Gastroesophageal sphincter (tissue), 4 donors: ENCODE measurements at places on chromosomes 16 and 17.

DNA sequence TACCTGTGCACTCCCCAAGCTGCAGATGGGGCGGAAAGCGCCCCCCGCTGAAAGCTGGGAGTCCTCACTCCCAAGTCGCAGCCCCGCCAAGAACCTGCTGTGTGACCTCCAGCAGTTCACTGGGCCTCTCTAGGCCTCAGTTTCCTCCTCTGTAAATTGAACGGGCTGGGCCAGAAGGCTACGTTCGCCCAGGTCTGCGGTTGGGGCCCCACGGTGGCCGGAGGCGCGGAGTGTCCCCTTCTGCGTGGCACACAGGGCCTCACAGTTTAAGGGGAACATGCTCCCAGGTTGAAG is 628 bp downstream of the GALK1 start:
- no peak for ATAC-seq

DNA sequence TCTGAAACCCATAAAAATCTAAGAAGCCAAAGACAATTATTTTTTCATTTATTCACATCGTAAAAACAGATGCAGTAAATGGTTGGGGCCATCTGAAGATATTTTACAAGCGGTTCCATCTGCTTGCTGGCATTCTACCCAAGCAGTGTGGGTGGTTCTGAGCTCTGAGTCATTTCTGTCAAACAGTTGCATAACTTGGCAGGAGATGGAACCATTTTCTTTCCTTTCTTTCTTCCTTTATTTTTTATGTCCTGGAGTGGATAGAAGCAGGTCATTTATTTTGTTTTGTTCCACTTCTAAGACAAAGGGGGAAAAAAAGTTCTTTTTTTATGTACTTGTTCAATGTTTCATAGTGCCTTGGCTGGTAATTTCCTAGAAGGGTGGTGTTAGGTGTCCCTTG is 1151.9 kb upstream of the GOT2 start:
- ATAC-seq = peak; percentile 69

- no peak for ATAC-seq
Observed at GRCh38 chr16:68779891-68780290, 42.8 kb downstream of the CDH1 start.

DNA sequence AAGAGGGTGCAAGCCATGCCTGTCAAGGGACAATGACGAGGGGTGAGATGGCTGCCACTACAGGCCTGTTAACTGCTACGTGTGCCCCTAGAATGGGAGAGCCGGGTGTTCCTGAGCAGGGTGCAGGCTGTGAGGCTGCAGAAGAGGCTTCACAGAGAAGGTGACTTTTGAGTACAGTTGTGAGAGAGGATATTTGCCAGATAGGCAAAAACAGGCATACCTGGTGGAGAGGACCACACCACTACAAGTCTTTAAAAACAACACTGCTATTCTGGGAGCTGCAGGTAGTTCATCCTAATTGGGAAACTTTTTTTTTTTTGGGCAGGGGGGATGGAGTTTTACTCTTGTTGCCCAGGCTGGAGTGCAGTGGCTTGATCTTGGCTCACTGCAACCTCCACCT is 50.7 kb upstream of the ICAM2 start:
- ATAC-seq = no peak

DNA sequence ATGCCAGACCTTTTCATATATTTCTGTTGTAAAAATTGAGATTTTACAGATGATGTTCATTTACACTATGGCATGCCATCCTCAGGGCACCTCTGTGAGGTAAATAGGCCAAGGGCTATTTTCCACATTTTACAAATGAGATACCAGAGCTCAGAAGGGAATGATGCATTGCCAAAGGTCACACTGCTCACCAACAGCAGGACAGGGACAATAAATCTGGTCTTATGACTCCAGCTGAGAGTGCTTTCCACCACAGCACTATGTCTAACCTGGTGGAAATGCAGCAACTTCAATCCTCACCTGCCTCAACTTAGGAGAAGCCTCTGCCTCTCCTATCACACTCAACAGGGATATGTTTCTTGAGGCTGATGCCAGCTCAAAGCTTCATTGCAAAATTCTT is 40.6 kb downstream of the GRIN2A start:
- no peak for ATAC-seq

GRCh38 chr17:44350733-44351226 is 5.7 kb downstream of the GRN start:
- ATAC-seq = no peak

- ATAC-seq = no peak
Observed at GRCh38 chr17:40993839-40994238, at the start of gene KRTAP3-3. Gene KRTAP3-3, minus strand, starts transcription at chr17:40994164. Its CDS starts 67 bp downstream, at chr17:40994097.

DNA sequence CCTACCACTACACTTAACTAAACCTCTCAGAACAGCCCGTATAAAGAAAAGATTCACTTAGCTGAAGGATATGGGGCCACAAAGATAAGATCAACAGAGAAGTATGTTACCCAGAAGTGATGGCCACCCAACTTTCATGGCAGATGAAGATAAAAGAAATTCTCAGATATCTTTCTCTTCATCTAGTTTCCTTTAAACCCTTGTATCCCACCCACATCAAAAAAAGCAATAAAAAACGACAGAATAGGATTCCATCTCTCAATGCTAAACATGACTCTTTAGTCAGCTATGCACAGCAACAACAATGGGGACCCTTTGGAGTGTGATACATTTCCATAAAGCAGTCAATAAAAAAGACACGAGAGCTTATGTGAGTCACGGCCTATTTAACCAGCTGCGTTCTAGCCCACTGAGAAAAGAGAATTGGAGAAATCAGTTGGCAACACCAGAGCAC is 86.6 kb downstream of the SNX11 start:
- no peak for ATAC-seq

GRCh38 chr16:16093628-16094332 is 129.5 kb downstream of the ABCC6 start:
- ATAC-seq = peak; percentile 34

- ATAC-seq = no peak
Observed at GRCh38 chr16:11064851-11065250, 120.5 kb downstream of the CLEC16A start.

DNA sequence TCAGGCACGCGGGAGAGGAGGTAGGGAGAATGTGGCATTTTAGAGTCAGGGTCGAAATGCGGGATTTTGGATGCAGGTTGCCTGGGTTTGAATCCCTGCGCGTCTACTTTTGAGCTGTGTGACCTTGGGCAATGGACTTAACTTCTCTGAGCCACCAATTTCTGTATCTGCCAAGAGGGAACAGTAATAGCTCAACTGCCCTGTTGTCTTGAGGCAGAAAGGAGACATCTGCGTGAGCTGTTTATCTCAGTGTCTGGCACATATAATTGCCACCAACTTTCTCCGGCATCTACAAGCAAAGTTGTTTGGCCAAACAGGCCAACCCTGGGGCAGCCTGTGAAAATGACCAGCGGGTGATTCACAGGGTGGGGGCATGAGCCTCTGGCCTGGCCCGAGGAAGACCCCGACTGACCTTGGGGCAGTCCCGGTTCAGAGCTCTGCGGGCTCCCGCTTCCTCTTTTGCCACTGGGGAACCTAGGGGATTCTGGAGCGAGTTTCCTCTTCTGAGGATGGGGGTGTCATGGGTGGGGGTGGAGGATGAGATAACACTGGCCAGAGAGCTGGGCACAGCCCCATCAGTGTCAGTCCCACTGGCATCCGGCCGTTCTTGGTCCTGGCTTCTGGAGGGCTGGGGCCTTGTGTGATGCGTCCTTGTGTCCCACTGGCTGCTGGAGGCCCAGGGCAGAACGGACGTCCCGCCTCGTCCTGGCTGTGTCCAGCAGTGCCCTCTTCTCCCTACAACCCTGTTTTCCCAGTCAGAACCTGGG is 1.3 kb downstream of the SNN start:
- peak; percentile 16 for ATAC-seq

DNA sequence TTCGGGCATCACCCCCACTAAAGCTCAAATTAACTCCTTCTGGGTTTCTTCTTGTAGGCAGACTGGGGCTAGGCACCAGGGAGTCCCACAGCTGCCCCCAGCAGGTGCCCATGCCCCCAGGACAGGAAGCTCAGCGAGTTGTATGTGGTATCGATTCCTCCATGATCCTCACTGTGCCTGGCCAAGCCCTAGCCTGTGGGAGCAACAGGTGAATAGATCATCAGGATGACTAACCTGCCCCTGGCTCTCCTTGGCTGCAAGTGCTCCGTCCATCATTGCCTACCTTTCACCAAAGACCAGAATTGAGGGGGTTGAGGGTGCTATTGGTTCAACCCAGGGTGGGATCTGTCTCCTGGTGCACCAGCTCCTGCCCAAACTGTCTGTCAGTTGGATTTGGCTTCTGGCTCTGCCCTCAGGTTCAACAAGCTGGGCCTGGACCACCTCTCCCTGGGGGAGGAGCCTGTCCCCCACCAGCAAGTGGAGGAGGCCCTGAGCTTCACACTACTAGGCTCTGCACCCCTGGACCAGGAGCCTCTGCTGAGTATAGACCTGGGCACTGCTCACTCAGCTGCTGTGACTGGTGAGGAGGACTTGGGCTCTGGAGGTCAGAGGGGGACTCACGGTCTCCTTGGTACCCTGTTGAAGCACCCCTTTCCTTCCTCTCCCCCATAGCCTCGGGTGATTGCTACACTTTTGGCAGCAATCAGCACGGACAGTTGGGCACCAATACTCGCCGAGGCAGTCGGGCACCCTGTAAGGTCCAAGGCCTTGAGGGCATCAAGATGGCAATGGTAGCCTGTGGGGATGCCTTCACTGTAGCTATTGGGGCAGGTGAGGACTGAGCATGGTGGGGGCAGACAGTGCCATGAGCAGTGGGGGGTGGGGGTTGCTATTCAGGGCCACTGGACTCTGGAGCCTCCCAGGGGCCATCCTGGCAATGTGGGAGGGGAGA is 3.1 kb upstream of the TRAF4 start:
- ATAC-seq = no peak

- no peak for ATAC-seq
Observed at GRCh38 chr16:30805056-30805369, 18.0 kb upstream of the ZNF629 start.

GRCh38 chr16:69804297-69804696 is 42.2 kb downstream of the WWP2 start:
- ATAC-seq = no peak

GRCh38 chr16:31472709-31473203 is 804 bp downstream of the TGFB1I1 start:
- ATAC-seq = peak; percentile 93
